ENCODE measurements at places on chromosomes 3 and 15.
A peak's percentile ranks its signal among the peaks of the same experiment; 100 is the strongest.

- no peak for DNase-seq
Observed at GRCh38 chr15:80176443-80176842, 23.6 kb downstream of the FAH start.

DNA sequence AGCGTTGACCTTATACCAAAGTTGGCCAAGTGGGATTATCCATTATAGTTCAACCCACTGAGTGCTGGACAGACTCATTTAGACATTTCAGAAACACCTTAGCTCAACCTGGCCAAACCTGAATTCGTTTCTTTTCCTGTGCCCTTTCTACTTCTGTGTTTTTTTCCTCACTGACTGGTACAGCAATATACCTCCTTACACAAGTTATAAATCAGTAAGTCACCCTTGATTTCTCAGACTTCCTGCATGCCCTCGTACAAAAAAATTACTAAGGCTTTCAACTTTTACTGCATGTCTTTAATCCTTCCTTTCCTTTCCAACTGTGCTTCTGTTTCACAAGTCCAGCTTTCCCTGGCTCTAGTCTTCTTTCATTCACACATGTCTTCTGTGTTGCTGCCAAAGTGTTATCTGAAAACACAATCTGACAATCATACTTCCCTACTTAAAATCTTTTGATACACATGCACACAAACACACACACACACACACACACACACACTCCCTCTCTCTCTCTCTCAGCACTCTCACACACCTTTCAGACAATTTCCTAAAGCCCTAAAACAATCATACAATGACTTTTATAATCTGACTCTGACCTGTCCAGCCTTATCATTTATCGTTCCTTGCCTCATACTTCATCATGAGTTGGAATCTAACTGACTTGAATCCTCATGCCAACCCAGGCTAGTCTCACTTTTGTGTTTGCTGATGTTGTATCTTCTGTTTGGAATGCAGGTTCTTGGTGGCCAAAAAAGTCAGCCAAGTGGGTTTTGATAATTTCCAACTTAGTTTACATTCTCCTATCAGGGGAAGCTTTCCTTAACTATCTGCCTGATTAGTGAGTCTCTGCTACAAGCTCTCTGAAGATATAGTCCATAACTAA lies 436.4 kb downstream of the NAALADL2 start:
- no peak for DNase-seq

DNA sequence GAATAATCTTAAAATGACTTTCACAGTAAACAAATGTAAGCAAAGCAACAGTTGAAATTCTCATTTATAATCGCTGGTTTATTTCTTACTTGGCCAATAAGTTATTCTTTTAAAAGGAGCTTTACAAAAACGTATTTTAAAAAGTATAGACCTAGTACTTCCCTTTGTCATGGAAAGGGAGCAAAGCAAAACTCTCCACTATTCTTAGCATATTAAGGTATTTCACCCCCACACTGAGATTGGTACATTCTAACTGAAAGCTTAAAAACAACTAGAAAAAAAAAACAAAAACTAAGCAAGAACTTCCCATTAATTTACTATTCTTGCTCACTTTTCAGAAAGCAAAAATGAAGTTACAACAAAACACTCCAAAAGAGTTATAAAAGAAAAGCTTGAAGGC lies 1.5 kb downstream of the ATG3 start:
- no peak for DNase-seq

DNA sequence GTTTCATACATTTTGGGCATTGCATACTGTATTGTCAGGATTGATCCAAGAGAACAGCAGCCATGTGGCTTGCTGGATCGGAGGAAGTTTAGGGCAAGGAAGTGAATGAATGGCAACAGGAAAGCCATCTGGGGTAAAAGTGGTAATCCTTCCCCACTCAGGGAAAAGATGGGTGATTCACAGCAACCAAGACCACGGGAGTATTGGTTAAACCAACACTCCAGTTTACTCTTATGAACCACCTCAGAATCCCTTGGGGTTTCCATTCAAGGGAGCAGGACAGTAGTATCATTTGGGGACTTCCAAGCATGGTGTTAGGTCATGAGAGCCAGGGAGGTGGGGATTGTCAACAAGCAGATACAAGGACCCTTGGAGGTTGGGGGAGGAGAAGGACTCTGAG lies 25.2 kb upstream of the ZBTB38 start:
- no peak for DNase-seq

GRCh38 chr15:61992518-61992917 lies 67.7 kb downstream of the VPS13C start:
- DNase-seq, result no peak

DNA sequence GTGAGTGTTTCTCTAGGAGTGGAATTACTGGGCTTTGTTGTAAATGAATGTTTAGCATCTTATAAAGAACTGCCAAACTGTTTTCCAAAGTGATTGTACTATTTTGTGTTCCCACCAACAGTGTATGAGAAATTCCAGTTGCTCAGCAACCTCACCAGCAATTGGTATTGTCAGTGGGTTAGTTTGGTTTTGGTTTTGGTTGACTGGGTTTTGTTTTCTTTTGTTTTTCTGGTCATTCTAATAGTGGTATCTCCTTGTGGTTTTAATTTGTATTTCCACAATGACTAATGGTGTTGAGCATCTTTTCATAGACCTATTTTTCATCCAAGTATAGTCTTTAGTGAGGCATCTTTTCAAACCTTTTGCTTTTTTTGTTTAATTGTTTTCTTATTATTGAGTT lies 27.1 kb downstream of the FILIP1L start:
- DNase-seq, result no peak

- no peak for DNase-seq
Observed at GRCh38 chr15:87818756-87819155, 437.8 kb downstream of the NTRK3 start.

DNA sequence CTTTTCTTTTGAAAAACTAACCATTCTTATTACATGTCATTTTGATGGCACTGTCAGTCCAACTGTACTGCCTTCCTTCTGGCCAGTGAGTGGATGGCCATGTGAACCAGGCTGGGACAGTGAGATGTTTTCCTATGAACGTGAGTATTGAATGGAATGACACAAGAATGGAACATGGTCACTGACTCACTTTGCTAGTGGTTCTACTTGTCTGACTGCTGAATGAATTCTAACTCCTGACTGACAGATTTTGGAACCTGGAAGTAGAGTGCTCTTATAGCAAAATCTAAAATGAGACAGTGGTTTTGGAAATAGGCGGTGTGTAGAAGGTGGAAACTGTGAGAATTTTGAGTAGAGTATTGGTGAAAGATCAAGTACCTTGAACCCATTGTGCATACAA lies 606.9 kb upstream of the KCNMB2 start:
- DNase-seq, result no peak

DNA sequence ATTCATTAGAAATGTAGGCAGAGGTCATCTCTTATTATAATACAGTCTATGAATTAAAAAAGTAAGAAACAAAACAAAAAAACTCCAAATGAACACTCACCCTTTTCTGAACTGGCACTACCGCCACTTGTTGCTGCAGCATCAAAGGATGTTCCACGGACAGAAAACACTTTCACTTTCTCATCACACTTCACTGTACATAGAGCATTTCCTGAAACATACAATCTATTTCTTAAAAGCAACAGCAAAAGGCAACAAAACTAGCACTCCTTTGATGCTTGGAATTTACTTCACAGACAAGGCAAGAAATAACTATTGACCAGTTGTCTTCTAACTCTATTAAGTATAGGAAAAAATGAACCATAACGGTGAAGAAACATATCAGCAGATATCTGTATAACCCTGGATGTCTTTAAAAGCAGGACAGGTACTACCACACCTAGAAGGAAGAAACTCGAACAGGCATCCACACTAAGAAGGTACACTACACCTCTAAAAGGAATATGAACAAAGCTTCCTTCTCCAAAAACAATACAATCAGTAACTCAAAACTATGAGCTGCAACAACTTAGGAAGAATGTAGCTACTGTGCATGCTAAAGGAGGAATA lies 24.9 kb downstream of the ETFA start:
- no peak for DNase-seq

GRCh38 chr3:195809796-195810454 lies 1.8 kb downstream of the MUC4 start:
- DNase-seq, result no peak

- DNase-seq, result no peak
Observed at GRCh38 chr15:39135989-39136388, 444.9 kb upstream of the THBS1 start.

DNA sequence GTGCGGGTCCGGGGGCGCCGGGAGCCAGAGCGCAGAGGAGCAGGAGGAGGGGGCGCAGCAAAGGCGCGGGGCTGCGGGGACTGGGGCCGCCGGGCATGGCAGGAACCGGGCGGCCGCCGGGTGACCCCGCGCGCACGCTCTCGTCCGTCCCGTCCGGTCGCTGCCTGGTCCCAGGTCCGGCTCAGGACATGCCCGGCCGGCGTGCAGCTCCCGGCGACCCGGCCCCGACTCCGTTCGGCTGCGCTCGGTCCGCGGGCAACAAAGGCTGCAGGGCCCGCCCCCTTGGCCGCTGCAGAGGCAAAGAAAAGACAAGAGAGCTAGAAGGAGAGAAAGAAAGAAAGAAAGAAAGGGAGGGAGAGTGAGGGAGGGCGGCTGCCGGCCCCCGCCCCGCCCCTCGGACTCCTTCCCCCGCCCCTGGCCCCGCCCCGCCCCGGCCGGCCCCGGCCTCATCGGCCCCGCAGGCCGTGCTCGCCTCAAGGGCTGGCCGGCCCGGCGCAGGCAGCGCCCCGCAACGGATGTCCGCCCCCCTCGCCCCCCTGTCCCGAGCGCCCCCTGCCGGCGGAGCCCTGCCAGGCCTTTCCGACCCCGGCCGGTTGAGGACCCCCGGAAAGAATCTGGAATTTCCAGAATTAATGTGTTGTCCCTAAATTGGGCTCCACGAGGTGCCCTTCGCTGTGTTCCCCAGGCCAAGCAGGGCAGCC lies at the start of gene ADAMTS7:
ADAMTS7 (minus strand) TSS at position 341 of the 701 bp plus-strand sequence; CDS start at position 97, 244 bp downstream.
- peak; percentile 62 for DNase-seq

DNA sequence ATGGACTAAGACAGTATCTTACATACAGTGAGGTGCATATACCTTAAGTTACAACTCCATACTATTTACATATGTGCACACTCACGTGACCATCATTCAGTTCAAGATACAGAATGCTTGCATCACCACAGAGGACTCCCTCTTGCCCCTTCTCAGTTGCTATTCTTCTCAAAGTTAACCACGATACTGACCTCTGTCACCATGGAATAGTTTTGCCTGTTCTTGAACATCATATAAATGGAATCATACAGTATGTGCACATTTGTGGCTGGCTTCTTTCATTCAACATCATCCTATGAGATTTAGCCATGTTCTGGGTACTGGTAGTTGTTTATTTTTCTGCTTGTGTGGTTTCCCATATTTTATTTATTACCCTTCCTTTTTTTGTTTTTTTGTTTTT lies 10.4 kb upstream of the ZSCAN2 start:
- no peak for DNase-seq

GRCh38 chr3:170868577-170869238 lies 1.3 kb downstream of the RPL22L1 start:
- DNase-seq, result no peak

DNA sequence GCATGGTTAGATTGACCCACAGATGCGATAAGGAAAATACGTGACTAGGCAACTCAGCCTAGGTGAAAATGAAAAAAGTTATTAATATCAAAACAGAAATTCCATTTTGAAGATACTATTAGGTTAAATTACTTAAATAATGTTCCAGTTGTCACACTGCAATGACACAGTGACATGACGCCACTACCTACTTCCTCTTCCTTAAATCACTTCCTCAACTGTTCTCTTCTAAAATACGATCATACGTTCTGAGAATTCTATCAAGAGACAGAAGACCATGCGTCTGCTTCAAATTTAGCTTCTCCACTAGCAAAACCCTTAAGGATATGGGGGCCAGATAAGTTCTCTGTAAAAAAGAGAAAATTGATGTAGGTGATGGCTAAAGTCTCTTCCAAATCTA lies 18.2 kb downstream of the CMTM6 start:
- no peak for DNase-seq

DNA sequence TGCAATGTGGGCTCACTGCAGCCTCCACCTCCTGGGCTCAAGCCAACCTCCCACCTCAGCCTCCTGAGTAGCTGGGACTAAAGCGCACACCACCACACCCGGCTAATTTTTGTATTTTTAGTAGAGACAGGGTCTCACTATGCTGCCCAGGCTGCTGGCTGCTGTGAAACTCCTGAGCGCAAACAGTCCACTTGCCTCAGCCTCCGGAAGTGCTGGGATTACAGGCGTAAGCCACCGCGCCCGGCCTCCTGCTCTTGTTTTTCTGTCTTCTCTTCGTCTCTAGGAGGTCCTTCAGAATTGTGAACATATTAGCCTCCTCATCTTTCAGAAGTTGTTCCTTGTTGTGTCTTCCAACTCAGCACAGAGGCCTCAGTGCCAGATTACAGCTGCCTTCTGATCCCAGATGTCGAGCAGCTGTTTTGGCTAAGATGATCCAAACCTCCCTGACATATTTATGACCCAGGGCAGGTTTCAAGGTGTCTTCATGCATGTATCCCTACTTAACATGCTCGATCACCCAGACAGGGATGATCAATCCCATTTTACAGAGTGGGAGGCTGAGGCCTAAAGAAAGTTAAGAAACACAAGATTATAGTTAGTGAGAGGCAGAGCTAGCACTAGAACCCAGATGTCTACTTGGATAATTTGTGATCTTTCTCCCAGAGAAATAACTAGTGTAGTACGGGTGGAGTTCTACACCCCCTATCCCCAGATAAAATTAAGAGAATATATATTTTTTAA lies 32.1 kb upstream of the UMPS start:
- DNase-seq, result no peak

DNA sequence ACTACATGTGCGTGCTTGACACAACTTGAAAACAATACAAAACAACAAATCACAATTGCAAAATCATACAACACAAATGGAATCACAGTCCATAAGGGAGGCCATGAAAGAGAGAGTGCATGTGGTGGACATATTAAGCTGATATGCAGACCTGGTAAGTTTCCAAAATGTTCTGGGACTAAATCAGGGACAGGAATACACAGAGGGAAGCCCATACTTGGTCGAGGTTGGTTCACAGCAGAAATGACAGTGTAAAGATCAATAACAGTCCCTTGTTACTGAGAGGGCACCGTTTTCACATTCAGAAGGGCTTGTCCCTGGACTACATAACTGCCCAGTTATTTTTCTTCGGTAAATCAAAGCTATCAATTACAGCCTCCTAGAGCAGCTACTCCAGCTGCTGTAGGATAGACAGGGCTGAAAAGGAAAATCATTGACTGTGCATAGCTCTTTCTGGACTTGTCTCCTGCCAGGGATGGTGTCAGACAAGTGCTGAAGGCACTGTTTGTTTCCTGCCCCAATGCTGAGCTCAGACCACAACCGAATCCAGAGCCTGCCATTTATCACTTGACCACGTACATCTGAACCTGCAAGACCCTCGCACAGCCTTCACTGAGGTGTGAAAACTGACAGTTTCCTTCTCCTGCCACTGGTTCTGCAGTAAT lies 79.5 kb upstream of the KCNMB2 start:
- DNase-seq, result no peak

GRCh38 chr3:191237047-191237882 lies 38.2 kb downstream of the OSTN start:
- DNase-seq, result no peak

DNA sequence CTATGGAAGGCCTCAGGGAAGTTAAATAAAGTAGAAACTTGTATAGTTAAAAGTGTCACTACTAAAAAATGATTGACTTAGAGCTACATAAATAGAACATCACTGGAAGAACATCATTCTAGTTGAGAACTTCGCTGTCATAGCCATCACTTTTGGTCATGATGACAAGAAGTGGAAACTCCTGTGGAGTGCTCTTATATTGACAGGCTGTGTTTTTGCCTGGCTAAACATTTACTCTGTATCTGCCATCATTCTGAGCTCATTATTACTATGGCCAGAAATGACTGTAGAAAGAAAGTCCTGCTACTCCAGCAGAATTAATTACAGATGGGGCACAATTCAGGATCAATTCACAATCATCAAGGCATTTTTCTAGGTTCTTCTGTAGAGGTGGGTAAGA lies 165.1 kb upstream of the GOLIM4 start:
- no peak for DNase-seq

Data from endothelial cell of umbilical vein (primary cell).